ENCODE measurements at places on chromosomes 16 and 17.

- no peak for DNase-seq
Observed at GRCh38 chr17:40251576-40251975, 32.5 kb downstream of the WIPF2 start.

DNA sequence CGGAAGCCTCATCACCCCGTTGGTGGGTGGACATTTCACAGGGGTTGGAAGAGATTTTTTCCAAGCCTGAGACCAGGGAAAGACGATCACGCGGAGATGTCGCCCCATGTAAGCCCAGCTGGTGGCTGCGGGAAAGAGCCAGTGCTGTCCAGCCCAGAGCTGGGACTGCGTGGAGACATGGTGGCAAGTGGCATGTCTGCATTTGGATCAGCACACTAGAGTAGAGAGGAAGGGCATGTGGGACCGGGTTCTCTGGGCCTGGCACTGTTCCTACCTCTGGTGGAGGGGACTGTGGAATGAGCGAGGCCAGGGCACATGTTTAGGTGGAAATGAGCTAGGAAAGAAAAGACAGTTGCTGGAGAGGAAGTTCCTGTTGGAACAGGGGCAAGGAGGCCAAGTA, 20.0 kb downstream of the SBK1 start:
- DNase-seq: no peak

DNA sequence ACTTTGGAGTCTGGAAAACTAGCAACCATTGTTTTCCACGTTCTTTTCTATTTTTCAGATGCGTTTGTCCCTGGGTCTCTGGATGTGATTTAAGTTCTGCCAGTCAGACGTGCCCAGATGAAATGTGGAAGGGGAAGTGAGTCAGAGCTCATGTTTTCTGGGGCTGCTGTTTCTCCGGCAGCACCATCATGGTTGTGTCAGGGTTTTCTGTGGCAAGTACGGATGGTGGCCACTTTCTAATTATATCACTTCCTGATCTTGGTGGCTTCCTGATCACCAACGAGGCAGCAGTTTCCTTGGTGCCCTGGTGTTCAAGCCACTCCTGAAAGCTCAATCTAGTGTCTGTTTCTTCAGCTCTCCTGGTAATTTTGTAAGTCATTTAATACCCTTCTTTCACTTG, 31.4 kb upstream of the PMFBP1 start:
- DNase-seq: no peak

DNA sequence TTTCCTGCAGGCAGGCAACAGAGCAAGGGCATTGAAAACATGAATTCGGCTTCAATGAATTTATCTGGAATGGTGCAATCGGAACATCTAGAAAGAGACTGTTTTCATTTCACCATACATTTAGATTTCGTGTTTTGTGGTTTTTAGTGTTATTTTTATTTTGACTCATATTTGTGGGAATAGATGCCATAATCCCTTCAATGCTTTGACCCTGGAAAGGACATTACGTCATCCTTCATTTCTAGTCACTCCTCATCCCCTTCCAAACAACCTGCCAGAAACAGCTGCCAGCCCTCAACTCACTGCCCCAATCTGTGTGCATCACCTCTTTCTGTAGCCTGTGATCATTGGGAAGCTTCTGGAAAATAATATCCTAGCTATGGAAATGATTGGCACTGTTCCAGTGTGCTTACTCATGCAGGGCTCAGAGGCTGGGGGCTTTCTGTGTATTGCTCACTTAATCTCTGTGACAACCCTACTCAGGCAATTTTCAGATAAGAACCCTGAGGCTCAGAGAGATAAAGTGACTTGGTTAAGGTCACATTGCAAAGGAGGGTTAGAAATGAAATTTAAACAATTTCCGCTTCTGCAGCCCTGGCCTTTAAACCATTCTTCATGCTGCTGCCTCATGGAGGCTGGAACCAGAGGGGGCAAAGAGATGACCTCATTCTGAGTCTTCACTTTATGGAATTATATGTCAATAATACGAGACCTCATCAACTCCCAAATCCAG, 9.5 kb upstream of the KSR1 start:
- no peak for DNase-seq

- no peak for DNase-seq
Observed at GRCh38 chr17:72380120-72380519, 259.3 kb downstream of the SOX9 start.

DNA sequence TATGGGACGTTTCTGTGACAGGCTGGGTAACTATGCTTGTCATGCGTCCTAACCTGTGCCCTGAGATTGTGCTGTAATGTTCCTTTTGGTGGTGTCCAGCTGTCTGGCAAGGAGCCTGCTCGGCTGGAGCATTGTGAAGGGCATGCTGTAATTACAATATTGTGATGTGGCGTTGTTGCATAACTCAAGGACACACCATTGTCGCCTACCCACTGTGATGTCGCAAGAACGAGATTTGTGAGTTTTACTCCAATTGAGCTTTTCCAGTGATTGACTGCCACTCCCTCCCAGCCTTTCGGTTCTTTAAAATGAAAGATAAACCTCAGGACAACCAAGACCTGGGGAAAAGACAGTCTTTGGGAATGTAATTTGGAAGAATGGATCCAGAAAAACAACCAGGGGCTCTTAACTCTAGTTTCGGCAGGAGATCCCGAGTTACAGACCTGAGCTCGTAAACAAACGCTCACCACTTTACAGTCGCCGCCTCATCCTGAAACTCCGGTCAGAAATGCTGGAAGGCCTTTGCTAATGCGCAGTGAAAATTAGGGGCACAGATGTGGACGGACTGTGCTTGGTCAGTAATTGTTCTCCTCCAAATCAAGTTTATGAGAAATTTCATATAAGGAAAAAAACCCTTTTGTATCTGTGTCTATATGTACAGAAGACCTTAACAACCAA, 1.3 kb downstream of the ZNF750 start:
- DNase-seq: no peak

- no peak for DNase-seq
Observed at GRCh38 chr17:77867976-77868713, 90.4 kb upstream of the TNRC6C start.

DNA sequence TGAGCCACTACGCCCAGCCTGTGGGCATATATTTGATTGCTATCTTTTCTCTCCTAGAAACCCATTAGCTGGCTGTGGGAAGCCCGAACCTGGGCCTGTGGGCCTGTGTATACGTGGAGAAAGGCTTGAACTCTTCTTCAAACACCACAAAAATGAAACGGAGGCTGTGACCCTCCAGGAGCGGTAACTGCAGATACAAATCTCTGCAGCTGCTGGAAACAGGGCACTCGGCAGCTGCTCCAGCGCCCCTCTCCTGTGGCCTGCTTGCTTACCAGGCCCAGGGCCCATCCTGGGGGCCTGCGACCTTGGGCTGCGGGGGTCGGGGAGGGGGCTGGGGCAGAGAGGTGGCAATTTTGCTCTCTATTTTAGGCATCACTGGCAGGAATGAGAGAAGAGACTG, 28.0 kb upstream of the MTSS2 start:
- no peak for DNase-seq

DNA sequence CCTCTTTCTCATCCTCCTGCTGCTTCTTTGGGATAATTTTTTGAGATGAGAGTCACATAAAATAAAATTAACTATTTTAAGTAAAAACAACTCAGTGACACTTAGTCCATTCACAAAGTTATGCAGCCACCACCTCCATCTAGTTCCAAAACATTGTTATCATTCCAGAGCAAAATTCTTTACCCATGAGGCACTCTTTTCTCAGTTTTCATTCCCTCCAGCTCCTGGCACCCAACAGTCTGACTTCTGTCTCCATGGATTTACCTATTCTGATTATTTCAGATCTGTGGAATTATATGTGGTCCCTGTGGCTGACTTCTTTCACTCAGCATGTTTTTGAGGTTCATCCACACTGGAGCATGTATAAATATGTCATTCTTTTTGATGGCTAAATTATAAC, 239.9 kb upstream of the DYNLRB2 start:
- no peak for DNase-seq

GRCh38 chr16:88533932-88534637, 36.1 kb upstream of the ZC3H18 start:
- peak; percentile 75 for DNase-seq

GRCh38 chr16:65728652-65729051, 606.8 kb upstream of the CDH11 start:
- DNase-seq: no peak

- peak; percentile 26 for DNase-seq
Observed at GRCh38 chr16:14193316-14193871, 122.3 kb downstream of the MRTFB start.

- DNase-seq: no peak
Observed at GRCh38 chr16:73265124-73265837, 217.4 kb upstream of the ZFHX3 start.

- no peak for DNase-seq
Observed at GRCh38 chr17:75932852-75933251, 8.0 kb downstream of the FBF1 start.

DNA sequence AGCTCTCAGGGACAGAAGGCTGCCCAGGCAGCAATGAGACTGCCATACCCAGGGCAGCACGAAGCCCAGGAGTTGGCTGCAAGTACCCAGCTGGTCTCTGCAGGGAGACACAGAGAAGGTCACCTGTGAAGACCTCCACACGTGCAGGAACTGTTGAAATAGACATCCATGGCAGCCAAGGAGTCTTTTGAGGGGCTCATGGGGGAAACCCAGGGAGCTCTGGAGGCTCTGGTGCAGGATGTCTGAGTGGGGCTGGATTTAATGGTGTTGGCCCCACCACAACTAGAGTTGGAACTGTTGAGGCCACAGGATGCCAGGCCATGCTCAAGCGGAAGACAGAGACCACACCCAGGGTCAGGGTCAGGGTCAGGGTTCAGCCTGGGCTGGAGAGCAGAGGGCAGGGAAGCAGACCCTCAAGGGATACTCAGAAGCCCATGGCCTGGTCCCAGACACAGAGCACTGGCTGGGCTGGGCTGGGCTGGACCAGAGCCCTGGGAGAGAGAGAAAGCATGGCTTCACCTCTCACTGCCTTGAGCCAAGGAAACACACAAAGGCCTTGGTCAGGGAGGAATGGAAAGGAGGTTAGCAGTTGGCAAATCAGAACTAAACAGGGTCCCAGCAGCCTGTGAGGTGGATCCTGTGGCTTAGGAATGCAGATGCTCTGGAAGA, 21.4 kb downstream of the PITPNM3 start:
- no peak for DNase-seq

- no peak for DNase-seq
Observed at GRCh38 chr16:71242601-71243000, 12.1 kb upstream of the HYDIN start.

GRCh38 chr16:78915811-78916345, 684.7 kb downstream of the MAF start:
- no peak for DNase-seq

DNA sequence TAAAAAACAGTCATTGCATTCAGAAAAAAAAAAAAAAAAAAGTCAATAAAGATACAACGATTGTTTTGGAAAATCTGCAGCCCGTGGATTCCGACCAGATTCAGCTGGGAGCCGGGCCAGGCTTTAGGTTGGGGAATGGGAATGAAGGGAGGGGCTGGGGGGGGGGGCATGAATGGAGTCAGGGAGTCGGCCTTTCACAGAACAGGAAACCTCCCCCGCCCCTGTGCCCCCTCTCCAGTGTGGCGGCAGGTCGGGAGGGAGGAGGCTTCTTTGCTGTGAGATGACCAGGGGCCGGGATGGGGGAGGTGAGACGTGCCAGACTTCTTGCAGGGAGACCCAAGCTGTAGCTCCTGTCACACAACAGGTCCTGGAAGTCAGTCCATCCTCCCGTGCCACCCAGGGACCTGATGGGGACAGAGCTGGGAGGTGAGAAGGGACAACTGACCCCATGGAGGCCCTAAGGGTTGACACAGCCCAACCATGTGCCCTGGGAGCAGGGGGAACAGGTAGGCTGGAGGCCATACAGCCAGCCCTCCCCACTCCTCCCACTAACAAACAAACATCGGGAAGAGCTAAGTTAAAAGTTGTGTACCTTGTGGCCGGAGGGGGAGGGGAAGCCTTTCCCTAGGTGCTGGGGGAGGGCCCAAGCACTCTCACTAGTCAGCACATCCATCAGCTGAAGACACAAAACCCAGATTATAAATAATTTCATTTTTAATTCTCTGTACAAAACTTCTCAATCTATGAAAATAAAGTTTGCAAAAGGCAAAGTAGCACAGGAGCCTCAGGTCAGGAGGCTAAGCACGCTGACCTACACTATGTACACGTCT, 25.2 kb downstream of the SREBF1 start:
- DNase-seq: no peak

DNA sequence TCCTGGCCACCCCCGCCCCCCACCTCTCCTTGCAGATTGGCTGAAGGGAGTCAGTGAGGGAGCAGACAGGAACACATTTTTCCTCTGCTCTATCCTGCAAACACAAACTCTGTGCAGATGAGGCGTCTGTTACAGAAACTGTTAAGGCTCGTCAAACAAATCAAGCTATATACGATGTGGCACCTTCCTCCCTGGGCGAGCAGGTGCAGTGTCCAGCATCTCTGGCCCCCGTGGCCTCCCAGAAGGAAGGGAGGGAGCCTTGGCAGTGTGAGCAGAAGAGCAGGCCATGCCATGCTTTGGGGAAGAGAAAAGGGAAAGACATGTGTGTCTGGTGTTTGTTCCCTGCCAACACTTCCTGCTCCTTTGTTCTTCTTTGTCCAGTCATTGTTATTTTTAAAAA, 267.8 kb downstream of the UTP18 start:
- no peak for DNase-seq

DNA sequence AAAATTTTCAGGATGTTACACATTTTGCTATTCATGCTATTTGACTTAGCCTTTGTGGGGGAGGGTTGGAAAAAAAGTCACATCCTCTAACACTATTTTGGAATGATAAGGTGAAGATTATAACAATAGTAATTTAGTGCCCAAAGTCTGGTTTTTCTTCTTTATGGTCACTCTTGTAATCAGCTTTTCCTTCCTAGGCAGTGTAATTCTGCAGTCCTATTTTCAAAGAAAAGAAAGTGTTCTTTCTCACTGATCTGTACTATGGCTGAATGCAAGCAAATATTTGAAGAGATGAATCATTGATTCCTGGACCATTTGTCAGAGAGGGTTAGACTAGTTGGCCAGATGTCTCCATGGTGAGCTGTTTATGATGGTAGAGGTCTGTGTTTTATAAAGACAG, 8.4 kb downstream of the RSPRY1 start:
- no peak for DNase-seq

DNA sequence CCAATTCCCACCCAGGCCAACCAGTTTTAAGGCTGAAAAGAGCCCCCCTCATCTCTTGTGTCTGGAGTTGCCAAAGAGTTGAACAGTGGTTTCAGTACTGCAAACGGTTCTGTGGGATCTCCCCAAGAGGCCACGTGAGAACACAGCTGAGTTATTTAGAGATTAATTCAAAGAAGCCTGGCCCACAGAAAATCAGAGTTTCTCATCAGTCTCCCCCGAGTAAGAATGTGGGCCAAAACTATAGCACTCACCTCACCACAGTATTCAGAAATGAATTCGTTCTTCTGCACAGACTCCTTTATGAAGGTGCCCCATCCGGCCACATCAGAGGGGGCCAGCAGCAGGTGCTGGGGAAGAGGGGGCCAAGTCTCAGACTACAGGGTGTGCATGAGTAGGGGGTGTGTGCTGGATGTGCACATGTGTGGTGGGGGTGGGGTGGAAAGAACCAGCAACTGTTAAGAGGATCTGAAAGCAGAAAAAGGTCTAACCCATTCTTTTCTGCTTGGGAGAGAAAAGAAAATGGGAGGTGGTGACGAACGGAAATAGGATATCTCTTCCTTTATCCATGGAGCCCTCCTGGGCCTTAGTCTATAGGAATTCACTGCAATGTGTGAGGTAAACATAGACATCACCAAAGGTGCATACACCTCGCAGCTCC, 22.6 kb downstream of the CNTNAP1 start:
- no peak for DNase-seq

GRCh38 chr16:57422026-57422944, 17.7 kb downstream of the CCL17 start:
- DNase-seq: no peak

All from CD4-positive, alpha-beta memory T cell (primary cell).